ENCODE measurements at places on chromosomes 5 and 9.

- no peak for DNase-seq
Measured at GRCh38 chr9:121260457-121261106, 7.4 kb upstream of the GSN start.

GRCh38 chr5:39411985-39412384, 12.8 kb downstream of the DAB2 start:
- no peak for DNase-seq

GRCh38 chr5:153400931-153401330, 89.5 kb upstream of the GRIA1 start:
- no peak for DNase-seq

DNA sequence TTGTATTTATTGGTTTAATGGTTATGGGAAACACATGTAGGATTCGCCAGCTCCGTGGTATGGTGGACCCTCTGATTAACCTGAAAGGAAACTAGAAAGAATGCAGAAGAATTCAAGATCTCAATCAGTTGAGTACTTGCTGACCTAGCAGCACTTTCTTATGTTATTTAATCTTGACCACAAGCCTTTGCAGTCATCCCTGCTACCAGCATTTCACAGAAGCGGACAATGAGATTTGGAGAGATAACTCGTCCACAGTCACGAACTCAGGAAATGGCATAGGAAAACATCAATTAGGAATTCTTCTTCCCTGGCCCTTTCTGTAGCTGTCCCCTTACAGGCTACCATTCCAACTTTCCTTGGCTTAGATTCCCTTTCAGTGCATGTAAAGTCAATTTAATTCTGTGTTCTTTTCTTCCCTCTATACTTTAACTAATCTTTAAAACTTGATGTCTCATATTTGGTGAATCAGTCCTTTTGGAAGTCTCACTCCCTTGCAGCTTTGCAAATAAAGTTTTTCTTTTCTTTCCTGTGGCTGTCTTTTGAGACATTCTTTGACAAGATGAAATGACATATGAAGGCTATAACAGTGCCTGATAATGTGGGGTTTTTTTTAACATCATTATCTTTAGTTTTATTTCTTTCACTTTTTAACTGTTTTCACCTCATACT, 1.3 kb upstream of the SLC44A1 start:
- no peak for DNase-seq

DNA sequence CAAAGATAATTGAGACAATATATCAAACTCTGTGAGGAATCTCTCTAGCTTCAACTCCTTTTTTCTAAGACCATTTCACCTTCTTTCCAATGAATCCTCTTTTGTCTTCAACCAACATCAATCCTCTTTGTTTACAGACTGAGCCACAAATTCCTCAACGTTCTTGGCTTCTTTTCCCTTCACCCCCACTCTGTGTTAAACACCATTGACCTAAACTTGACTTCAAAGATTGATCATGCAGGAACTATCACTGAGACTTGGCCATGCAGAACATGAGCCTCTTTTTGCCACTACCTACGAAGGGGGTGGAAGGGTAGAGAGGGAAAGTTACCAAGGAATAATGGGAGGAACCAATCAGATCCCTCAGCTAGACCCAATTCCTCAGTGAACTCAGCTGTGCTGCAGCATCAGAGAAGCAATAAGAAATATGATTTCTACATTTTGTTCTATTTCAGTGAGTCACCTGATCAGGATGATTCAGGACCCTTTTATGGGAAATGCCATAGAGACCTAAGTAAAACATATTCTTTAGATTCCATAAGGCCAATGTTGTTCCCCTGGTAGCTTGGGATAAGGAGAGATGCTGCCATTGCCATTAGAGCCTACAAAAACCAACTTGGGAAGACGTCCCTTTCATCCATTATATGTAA, 187.7 kb upstream of the RGMB start:
- no peak for DNase-seq
